ENCODE measurements at places on chromosomes 11 and 22. TPM values are rescaled to one million over a fixed set of nuclear protein-coding genes. Genes with fewer than 3 reads are reported as not detected.

ST3GAL4 gene
- 33.9 TPM for total RNA-seq

PATE2 gene
- total RNA-seq: not detected

OR52E8 gene
- total RNA-seq: not detected

HTR3B gene
- not detected for total RNA-seq

KCNJ1 gene
- not detected for total RNA-seq

MIAT gene
- total RNA-seq: 0.39 TPM

FOLR2 gene
- total RNA-seq: not detected

FXYD6 gene
- 21.6 TPM for total RNA-seq

PARVG gene
- total RNA-seq: not detected

TRPC6 gene
- 2.2 TPM for total RNA-seq

CELSR1 gene
- total RNA-seq: 5.2 TPM

MUC2 gene
- total RNA-seq: not detected

HBB gene
- total RNA-seq: not detected

DNAJB13 gene
- not detected for total RNA-seq

SYT12 gene
- total RNA-seq: 3.4 TPM

PARVA gene
- 45.4 TPM for total RNA-seq

PGR gene
- total RNA-seq: 1.6 TPM

OR10D3 gene
- total RNA-seq: not detected

RIBC2 gene
- 1.4 TPM for total RNA-seq

OR52A5 gene
- total RNA-seq: not detected

XKR3 gene
- total RNA-seq: not detected

PLAAT5 gene
- total RNA-seq: not detected

CHRDL2 gene
- total RNA-seq: not detected

TYR gene
- not detected for total RNA-seq

INPP5J gene
- 0.52 TPM for total RNA-seq

INTS4 gene
- 15.6 TPM for total RNA-seq

PYGM gene
- total RNA-seq: 2.8 TPM

ZNF280B gene
- 1.8 TPM for total RNA-seq

YPEL4 gene
- total RNA-seq: 0.13 TPM

PDE2A gene
- 0.24 TPM for total RNA-seq

SAA2 gene
- not detected for total RNA-seq

CD3D gene
- not detected for total RNA-seq

PGA5 gene
- not detected for total RNA-seq

MRGPRE gene
- not detected for total RNA-seq

MAFF gene
- 34.0 TPM for total RNA-seq

PKNOX2 gene
- 2.6 TPM for total RNA-seq

GP1BB gene
- total RNA-seq: 7.1 TPM

KCTD14 gene
- 2.0 TPM for total RNA-seq

TRIM29 gene
- not detected for total RNA-seq

CHEK1 gene
- total RNA-seq: 26.2 TPM

EIF1AD gene
- total RNA-seq: 33.9 TPM

OR5B21 gene
- total RNA-seq: not detected
